ENCODE measurements at places on chromosomes 16 and 17. TPM values are rescaled to one million over a fixed set of nuclear protein-coding genes. Genes with fewer than 3 reads are reported as not detected.

DNA sequence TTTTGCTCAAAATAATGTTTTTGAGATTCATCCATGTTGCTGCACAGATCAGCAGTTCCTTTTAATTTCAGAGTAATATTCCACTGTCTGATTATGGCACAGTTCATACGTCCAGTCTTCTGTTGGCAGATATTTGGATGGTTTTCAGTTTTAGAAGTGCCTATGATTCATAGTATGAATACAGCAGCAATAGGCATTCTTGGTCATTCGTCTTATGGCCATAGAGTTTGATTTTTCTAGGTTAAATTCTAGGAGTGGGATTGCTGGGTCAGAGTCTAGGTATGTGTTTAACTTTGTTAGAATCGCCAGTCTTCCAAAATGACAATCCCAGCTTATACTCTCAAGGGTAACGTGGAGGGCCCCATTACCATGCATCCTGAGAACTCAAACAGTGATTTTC, 11.5 kb upstream of the IL34 start:
- H3K27me3 ChIP-seq, result no peaks in the 10 kb centered on the region
- H3K36me3 ChIP-seq, result no peaks in the 10 kb centered on the region
- H3K27ac ChIP-seq, result no peak overlapping the region
- H3K4me1 ChIP-seq, result no peaks in the 10 kb centered on the region
- no peak overlapping the region for H3K4me3 ChIP-seq

GRCh38 chr16:86384980-86385379, 125.3 kb upstream of the FOXF1 start:
- no peak for DNase-seq
- H3K27ac ChIP-seq, result no peak overlapping the region
- H3K27me3 ChIP-seq, result no peaks in the 10 kb centered on the region
- H3K4me1 ChIP-seq, result no peaks in the 10 kb centered on the region
- H3K36me3 ChIP-seq, result no peaks in the 10 kb centered on the region

- DNase-seq, result no peak
- no peaks in the 10 kb centered on the region for H3K4me1 ChIP-seq
- H3K27ac ChIP-seq, result no peak overlapping the region
- no peak overlapping the region for H3K4me3 ChIP-seq
- H3K36me3 ChIP-seq, result no peaks in the 10 kb centered on the region
Measured at GRCh38 chr16:63960321-63960720, 1161.5 kb downstream of the CDH11 start.

DNA sequence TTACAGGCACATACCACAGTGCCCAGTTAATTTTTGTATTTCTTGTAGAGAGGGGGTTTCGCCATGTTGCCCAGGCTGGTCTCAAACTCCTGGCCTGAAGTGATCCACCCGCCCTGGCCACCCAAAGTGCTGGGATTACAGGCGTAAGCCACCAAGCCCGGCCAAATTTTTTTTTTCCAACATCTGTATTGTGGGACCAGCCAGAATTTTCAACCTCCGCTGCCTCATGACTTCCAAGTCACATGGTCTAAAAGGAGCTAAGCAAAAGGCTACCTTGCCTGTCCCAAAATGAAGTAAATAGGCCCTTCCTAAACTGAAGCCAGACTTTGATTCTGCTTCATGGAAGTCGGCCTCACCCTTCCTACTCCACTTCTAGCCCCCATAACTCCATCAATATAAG, 4.2 kb upstream of the SPAG7 start:
- H3K36me3 ChIP-seq, result peaks cover 42% of the 10 kb centered on the region
- no peaks in the 10 kb centered on the region for H3K27me3 ChIP-seq
- H3K4me3 ChIP-seq, result no peak overlapping the region
- no peak overlapping the region for H3K27ac ChIP-seq
- peaks cover 23% of the 10 kb centered on the region for H3K4me1 ChIP-seq
- no peak for DNase-seq

GRCh38 chr17:56289321-56289720, 136.0 kb downstream of the ANKFN1 start:
- no peaks in the 10 kb centered on the region for H3K4me1 ChIP-seq
- no peak overlapping the region for H3K4me3 ChIP-seq
- DNase-seq, result no peak

- peak within 1 kb of the TSS; percentile 88 for H3K27ac ChIP-seq
- H3K4me3 ChIP-seq, result peak within 1 kb of the TSS; percentile 89
- peak; percentile 97 for DNase-seq
- H3K27me3 ChIP-seq, result no peaks in the 10 kb centered on the region
Measured at GRCh38 chr16:71845639-71846430, at the start of gene ATXN1L. Gene ATXN1L, plus strand, starts transcription at chr16:71845976. Its CDS starts 3,765 bp downstream, at chr16:71849741.

DNA sequence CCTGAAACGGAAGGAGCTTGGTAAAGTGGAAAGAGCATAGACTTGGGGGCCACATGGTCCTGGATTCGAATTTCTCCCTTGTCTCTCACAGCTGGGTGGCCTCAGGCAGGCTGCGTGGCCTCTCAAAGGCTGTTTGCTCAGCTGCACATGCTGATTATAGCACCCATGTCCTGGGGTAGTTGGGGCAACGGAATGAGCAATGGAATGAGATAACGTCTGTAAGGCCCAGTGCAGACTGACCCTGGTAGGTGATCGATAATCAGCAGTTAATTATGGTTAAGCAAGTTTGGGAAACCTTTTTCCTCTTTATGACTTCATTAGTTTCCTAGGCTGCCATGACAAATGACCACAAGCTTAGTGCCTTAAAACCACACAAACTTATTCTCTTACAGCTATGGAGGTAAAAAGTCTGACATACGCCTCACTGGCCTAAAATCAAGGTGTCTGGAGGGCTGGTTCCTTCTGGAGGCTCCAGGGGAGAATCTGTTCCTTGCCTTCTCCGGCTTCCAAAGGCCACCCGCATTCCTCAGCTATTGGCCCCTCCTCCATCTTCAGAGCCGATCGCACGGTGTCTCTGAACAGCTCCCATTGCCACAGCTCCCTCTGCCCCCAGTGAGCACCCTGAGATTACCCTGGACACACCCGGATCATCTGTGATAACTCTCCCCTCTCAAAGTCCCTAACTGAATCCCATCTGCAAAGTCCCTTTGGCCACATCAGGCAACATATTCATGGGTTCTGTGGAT, 294.9 kb upstream of the FOXF1 start:
- DNase-seq, result no peak
- H3K36me3 ChIP-seq, result no peaks in the 10 kb centered on the region
- no peak overlapping the region for H3K27ac ChIP-seq
- H3K27me3 ChIP-seq, result no peaks in the 10 kb centered on the region
- no peak overlapping the region for H3K4me3 ChIP-seq
- peaks cover 20% of the 10 kb centered on the region for H3K4me1 ChIP-seq

DNA sequence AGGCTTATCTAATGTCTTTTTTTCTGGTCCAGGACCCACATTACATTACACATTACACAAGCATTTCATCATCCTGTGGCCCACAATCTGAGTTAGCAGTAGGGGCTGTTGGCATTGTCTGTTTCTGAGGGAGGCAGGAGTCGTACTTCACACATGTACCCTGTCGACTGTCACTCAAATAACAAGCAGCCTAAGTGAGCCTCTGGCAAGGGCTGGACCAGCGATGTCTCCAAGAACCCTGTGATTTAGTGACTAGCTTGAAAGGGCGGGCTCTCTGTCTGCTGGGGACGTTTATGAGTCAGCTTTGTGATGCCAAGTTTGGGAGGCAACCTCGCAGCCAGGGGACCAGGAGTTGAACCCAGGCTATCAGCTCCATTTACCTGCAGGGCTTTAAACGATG, 251.4 kb downstream of the HS3ST3B1 start:
- no peak overlapping the region for H3K27ac ChIP-seq
- H3K4me1 ChIP-seq, result no peaks in the 10 kb centered on the region
- H3K27me3 ChIP-seq, result no peaks in the 10 kb centered on the region
- H3K4me3 ChIP-seq, result no peak overlapping the region

DNA sequence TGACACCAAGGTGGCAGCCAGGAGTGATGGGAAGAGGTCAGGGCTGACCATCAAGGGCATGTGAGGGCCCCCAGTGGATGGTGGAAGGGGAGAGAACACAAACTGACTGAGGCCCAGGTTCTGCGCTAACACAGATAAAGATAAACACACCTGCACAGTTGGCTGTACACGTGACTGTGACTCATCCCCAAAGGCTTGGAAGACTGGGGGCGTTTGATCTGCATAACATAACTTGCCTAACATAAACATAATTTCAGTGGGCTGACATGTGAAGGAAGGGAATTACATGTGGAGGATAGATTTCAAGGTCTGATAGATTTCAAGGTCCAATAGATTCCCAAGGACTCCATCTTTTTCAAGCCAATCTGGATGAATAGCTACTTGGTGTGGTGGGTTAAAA, 100.9 kb upstream of the TNRC6C start:
- DNase-seq, result no peak
- no peaks in the 10 kb centered on the region for H3K36me3 ChIP-seq
- H3K27me3 ChIP-seq, result no peaks in the 10 kb centered on the region
- no peak overlapping the region for H3K27ac ChIP-seq
- no peak overlapping the region for H3K4me3 ChIP-seq
- peaks cover 33% of the 10 kb centered on the region for H3K4me1 ChIP-seq

GRCh38 chr17:41682631-41683030, 6.1 kb upstream of the EIF1 start:
- H3K4me3 ChIP-seq, result no peak overlapping the region
- H3K27me3 ChIP-seq, result no peaks in the 10 kb centered on the region

The TMEM204 gene
- total RNA-seq, result 7.8 TPM

GRCh38 chr16:53291757-53292392, 142.4 kb upstream of the RBL2 start:
- no peak overlapping the region for H3K4me3 ChIP-seq
- H3K4me1 ChIP-seq, result no peaks in the 10 kb centered on the region
- H3K36me3 ChIP-seq, result peaks cover 73% of the 10 kb centered on the region
- no peak overlapping the region for H3K27ac ChIP-seq
- H3K27me3 ChIP-seq, result no peaks in the 10 kb centered on the region
- no peak for DNase-seq

- no peak overlapping the region for H3K4me3 ChIP-seq
- H3K27me3 ChIP-seq, result peaks cover 3% of the 10 kb centered on the region
Measured at GRCh38 chr17:8614988-8615387, 15.5 kb downstream of the MYH10 start.

DNA sequence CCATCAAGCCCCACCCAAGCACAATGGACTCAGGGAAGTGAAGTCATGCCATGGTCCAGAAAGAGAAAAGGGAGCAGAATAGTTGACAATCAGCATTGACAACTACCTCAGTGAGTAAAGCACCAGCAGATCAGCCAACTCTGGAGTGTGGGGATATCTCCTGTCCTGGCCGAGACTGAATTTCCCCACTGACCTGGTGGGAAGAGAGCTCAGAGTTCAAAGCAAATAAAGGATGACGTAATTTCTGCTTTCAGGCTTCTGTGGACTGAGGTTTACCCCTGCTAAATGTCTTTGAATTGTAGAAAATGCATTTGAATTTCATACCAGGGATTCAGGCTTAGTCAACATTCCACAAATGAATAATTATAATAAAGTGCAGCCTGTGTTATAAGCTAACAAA, 152.9 kb downstream of the CBLN1 start:
- no peak for DNase-seq
- H3K27ac ChIP-seq, result no peak overlapping the region
- H3K27me3 ChIP-seq, result no peaks in the 10 kb centered on the region

DNA sequence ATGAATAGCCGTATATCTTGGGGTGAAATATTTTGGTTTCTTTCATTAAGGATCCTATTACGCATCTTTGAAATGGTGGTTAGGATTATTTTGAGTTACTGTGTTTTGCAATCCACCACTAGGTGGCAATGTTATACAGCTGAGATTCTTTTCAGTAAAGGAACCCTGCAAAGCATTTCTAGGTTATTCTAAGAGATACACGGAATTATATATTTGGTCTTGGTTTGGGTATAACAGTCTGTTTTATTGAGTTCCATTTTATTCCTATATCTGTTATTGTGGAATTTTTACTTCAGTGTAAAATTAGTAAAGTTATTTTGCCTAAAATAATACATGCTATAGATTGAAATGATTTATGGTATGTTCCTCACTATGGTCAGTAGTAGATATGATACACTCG, 62.9 kb upstream of the CPHXL start:
- DNase-seq, result peak; percentile 68
- H3K27ac ChIP-seq, result no peak overlapping the region
- no peaks in the 10 kb centered on the region for H3K36me3 ChIP-seq
- no peak overlapping the region for H3K4me3 ChIP-seq
- H3K4me1 ChIP-seq, result no peaks in the 10 kb centered on the region
- peaks cover 3% of the 10 kb centered on the region for H3K27me3 ChIP-seq

DNA sequence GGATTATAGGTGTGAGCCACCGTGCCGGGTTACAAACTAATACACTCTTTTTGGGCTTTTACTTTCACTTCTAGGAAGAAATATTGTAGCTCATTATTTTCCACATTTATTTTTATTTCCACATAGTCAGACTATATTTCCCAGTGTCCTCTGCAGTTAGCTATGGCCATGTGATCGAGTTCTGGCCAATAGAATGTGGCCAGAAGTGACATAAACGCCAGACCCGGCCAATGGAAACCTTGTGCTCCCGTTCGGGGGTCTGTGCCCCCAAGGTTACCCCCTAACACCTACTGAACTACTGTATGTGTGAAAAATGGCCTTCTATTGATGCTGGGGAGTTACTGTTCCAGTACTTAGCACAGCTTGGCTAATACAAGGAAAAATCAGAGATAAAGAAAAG, 13.2 kb upstream of the RPTOR start:
- no peak for DNase-seq
- H3K36me3 ChIP-seq, result no peaks in the 10 kb centered on the region
- H3K27me3 ChIP-seq, result no peaks in the 10 kb centered on the region
- H3K4me1 ChIP-seq, result no peaks in the 10 kb centered on the region
- H3K27ac ChIP-seq, result no peak overlapping the region

The ABCA10 gene
- 3.4 TPM for total RNA-seq

The CIBAR2 gene
- total RNA-seq, result not detected

The GCGR gene
- not detected for total RNA-seq

DNA sequence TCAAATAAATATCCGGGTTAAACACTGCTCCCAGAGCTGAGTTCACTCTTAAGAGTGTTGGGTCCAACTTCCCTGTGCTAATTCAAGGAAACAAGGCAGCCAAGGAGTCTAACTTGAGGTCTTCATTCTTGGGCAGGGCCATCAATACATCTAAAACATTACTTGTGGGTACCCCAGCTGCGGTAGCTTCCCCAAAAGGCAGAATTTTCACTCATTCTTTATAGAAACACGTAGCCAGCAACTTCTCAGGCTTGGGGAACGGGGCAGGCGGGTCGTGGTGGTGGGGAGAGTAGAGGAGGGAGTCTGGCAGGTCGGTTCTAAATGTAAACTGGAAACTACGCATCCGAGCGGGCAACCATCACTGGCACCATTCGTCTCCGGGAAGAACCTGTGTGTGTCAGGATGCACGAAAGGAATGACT, 666 bp upstream of the METTL9 start:
- no peaks in the 10 kb centered on the region for H3K36me3 ChIP-seq
- no peaks in the 10 kb centered on the region for H3K27me3 ChIP-seq
- H3K27ac ChIP-seq, result peak overlapping the region; percentile 93
- peaks cover 5% of the 10 kb centered on the region for H3K4me1 ChIP-seq
- H3K4me3 ChIP-seq, result peak overlapping the region; percentile 71

GRCh38 chr17:10149573-10150399, 48.6 kb downstream of the GAS7 start:
- no peaks in the 10 kb centered on the region for H3K27me3 ChIP-seq
- H3K4me1 ChIP-seq, result peaks cover 83% of the 10 kb centered on the region
- H3K27ac ChIP-seq, result peak overlapping the region; percentile 72
- DNase-seq, result no peak
- H3K4me3 ChIP-seq, result no peak overlapping the region
- no peaks in the 10 kb centered on the region for H3K36me3 ChIP-seq

GRCh38 chr16:31253642-31254045, 6.1 kb upstream of the ITGAM start:
- H3K27ac ChIP-seq, result no peak overlapping the region
- no peak overlapping the region for H3K4me3 ChIP-seq
- no peaks in the 10 kb centered on the region for H3K36me3 ChIP-seq

The AP1G1 gene
- 176 TPM for total RNA-seq

- no peak overlapping the region for H3K4me3 ChIP-seq
- no peaks in the 10 kb centered on the region for H3K36me3 ChIP-seq
- no peak for DNase-seq
- no peaks in the 10 kb centered on the region for H3K4me1 ChIP-seq
- H3K27ac ChIP-seq, result no peak overlapping the region
- H3K27me3 ChIP-seq, result no peaks in the 10 kb centered on the region
Measured at GRCh38 chr17:79695797-79696609, 34.7 kb upstream of the ENPP7 start.

The UBE2O gene
- 34.9 TPM for total RNA-seq

Data from natural killer cell (primary cell).